ENCODE measurements at places on chromosomes 12 and 14. TPM values are rescaled to one million over a fixed set of nuclear protein-coding genes. Genes with fewer than 3 reads are reported as not detected.

DNA sequence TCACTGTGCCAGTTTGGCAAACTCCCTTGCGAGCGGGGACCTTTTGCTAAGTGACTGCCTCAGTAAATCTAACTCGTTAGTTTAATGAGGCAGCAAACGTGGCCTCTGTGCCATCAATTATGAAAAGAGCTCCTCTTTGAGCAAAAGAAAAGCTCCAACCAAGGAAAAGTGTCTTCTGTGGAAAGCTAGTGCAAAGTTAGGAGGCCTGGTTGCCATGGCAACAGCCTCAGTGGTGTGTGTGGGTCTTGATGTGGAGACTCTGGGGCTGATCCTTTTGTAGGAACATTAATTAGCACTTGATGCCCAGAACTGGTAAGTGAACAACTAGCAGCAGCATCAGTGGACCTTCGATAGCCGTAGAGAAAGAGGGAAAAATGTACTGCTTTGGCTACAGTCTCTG, 145.7 kb downstream of the CHST11 start:
- DNase-seq, result no peak

Gene HEATR5A
- total RNA-seq, result 65.1 TPM

Gene RESF1
- total RNA-seq, result 65.4 TPM

GRCh38 chr12:89834676-89835075, 126.0 kb upstream of the ATP2B1 start:
- no peak for DNase-seq

GRCh38 chr12:102024765-102025164, 37.0 kb downstream of the WASHC3 start:
- no peak for DNase-seq
